ENCODE measurements at places on chromosomes 1 and 21.

DNA sequence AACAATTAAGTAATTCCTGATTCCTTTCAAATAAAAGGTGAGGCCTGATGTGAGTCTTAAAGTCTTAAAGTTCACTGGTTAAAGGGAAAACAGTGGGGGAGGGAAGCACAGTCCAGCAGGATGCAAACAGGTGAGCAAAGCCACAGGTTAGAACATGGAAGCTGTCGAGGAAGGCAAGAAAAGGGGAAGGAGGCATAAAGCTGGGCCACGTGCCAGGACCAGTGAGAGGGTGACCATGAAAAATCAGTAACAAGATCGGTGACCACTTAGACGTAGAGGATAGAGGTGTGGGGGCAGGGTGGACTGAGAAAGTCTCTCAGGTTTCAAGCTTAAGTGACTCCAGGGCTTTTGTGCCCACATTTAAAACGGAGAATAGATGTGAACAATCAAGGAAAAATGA, 231.3 kb downstream of the SETD4 start:
- DNase-seq = no peak

- no peak for DNase-seq
Measured at GRCh38 chr1:24920533-24920925, 9.5 kb downstream of the RUNX3 start.

- no peak for DNase-seq
Measured at GRCh38 chr1:59359325-59359724, 62.4 kb downstream of the FGGY start.

- DNase-seq = peak; percentile 77
Measured at GRCh38 chr1:198656500-198656932, 17.7 kb downstream of the PTPRC start.

DNA sequence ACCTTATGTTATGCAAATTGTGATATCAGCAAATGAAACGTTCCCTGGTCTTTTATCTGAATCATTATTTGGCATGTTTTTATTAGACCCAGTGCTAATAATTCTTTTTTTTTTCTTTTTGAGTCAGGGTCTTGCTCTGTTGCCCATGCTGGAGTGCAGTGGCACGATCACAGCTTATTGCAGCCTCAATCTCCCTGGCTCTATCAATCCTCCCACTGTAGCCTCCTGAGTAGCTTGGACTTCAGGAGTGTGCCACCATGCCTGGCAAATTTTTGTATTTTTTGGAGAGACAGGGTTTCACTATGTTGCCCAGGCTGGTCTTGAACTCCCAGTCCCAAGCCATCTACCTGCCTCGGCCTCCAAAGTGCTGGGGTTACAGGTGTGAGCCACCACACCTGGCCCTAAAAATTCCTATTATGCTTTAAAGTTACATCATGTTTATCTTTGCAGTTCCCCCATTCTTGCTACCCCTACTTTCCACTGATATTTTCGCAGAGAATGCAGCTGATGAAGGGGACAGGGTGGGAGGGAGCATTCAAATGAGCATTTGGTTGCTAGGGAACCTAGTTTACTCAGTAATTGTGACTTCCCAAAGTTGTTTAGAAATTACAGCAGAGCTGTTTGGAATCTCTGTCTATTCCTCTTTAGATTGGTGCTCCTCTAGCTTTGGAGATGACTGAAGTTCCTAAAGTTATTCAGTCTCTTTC, 18.4 kb downstream of the C1orf21 start:
- DNase-seq = no peak

GRCh38 chr1:153465811-153466636, 5.6 kb upstream of the S100A7 start:
- DNase-seq = no peak

Data from epithelial cell of prostate (primary cell).